Gastroesophageal sphincter (tissue), 4 donors: ENCODE measurements at places on chromosomes 11 and 22. TPM values are rescaled to one million over a fixed set of nuclear protein-coding genes. Genes with fewer than 3 reads are reported as not detected.

DNA sequence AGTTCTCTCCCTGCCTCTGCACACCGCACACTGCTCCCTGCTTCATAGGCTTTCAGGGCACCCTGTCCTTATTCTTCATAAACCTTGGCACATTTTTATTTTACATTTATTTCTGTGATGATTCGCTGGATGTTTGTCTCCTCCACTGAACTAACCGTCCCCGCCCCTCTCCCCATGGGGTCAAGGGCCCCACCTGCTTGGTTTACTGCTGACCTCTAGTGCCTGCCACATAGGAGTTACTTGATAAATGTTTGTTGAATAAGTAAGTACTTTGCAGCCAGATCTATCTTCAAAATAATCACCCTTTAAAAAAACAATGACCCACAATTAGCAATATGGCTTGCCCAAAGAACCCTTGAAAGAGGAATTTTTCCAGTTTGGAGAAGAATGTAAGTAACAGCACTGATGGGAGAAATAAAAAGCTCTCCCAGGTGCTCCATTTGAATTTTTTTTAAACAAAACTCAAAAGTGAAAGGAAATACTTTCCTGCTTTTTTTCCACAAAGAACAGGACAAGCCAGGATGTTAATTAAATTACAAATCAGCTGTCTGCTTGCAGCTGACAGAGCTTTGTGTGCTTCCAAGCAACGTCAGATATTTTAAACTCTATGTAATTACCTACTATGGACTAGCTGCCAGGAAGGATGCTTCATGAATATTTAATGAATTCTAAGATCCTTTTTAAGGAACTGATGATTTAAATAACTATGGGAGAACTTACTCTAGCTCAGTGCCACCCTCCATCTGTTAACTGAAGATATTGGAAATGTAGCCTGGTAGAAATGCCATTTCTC, 1083.6 kb downstream of the DLG2 start:
- no peak for ATAC-seq

- ATAC-seq: no peak
Observed at GRCh38 chr11:104700609-104701008, 197.7 kb downstream of the CASP12 start.

DNA sequence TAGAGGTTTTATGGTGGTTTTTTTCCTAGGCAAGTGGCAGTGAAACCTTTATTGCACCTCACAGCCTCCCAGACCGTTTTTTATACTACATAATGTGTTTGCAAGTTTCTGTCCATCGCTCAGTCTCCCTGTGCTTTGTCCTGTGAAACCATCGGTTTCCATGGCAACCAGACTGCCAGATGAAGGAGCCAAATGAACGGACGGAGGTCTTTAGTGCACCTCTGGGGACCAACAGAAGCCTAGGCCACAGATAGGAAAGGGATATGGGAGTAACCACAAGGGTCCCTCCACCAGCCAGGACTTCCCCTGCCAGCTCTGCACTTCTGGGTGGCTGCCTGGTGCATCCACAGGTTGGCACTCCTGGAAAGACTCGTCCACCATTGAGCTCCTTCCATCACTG, 165.0 kb downstream of the CHST1 start:
- no peak for ATAC-seq

RTN4RL2 gene
- 2.3 TPM for total RNA-seq

DNA sequence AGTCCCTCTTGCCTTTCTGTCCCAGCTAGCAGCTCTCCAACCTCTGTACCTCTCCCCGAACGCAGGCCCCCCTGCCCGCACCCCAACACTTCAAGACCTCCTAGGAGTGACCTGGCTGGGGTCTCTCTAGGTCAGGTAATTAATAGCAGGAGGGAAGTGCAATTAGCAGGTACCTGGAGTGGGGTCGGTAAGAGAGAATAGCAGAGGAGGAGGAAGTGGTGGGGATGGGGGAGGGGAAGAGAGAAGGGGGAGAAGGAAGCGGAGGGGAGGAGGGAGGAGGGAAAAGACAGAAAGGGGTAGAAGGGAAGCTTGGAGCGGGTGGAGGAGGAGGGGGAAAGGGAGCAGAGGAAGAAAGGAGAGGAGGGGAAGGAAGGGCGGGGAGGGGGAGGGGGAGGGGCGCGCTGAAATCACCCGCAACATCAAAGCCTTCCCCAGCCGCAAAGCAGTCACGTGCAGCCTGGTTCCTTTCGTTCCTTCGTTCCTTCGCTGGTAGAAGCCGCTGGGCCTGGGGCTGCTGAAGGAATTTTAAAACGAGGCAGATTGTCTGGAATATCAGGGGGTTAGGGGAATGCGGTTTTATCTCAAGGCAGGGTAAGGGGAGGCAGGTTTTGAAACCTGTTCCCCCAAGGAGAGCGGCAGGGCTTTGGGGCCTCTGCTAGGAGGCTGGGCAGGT, 29.3 kb upstream of the TCF20 start:
- no peak for ATAC-seq

ZBTB3 gene
- 13.2 TPM for total RNA-seq

DNA sequence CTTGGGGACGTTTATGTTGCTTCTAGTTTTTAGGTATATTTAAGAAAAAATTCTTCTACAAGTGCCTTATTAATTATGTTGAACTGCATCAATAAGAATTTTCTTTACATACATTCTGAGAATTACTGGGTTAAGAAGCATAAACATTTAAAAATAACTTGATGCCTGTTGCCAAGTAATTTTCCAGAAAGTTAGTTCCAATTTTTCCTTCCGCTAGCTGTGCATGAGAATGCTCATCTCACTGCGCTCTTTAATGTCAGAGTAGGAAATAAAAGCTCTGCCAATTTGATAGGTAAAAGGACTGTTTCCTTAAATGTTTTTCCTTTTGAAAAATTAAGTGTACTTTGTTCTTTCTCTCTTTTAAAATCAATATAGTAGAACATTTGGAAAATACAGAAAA, 113.1 kb upstream of the ZBED5 start:
- no peak for ATAC-seq

GRCh38 chr22:23832226-23833016, 6.4 kb downstream of the DERL3 start:
- ATAC-seq: no peak

GRCh38 chr11:69659591-69659990, 15.6 kb downstream of the LTO1 start:
- ATAC-seq: no peak

KCNQ1OT1 gene
- total RNA-seq: 3.3 TPM

DNA sequence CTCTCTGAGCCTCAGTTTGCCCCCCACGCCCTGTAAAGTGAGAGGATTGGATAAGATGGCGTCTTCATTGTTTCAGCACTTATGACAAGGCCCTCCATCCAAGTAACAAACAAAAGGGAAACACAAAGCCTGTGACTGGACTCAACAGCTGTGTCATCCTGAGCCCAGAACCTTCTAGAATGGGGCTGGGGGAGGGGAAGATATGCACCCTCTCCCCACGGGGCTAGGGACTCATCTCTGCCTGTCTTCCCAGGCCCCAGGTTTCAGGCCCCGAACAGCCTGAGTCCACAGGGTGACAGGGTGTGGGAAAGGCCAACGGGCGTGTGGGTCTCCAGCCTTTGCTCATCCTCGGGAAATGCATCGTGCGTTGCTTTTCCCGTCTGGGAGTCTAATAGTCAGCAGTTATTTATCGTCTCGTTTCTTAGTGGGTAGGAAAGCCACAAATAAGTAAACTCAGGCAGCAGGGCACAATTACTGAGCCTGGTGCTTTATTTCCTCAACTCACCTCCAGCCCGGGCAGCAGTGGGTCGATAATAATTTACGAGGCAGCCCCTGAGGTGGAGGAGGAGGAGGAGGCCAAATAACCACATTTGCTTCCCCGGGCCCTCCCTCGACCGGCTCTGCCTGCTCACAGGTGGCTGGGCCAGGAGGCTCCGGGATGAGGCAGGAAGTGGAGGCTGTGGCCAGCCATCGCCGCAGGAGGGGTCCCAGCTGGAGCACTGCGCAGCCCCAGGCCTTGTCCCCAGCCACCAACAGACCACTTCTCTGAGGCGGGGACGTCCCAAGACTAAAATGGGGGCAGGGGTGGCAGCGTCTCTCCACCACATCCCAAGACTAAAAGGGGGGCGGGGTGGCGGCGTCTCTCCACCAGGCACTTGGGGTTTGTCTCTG, 54.4 kb downstream of the FLRT1 start:
- no peak for ATAC-seq

- ATAC-seq: no peak
Observed at GRCh38 chr11:1920909-1921573, 1.5 kb downstream of the TNNT3 start.

ADM2 gene
- not detected for total RNA-seq

GRCh38 chr11:119885861-119886567, 157.0 kb upstream of the NECTIN1 start:
- ATAC-seq: no peak

ANO5 gene
- total RNA-seq: 33.2 TPM

DEUP1 gene
- not detected for total RNA-seq

TNNT3 gene
- 2.5 TPM for total RNA-seq

SLC5A12 gene
- total RNA-seq: not detected

DNA sequence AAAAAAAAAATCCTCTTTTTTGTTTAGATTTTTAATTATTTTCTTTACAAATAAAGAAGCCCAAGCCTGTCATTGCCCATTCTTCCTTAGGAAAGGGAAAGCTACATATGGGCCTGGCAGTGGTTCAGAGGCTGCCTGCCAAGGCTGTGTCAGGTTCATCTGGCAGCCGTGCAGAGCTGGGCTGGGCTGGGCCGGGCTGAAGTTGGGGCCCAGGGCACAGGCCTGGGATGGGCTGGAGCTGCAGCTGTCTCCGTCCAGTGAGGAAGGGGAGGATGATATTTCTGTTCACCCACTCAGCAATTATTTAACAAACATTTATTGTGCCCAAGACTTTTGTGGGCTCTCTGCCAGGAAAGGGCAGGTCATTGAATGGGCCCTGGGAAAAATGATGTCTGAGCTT, 4.6 kb downstream of the PRR5L start:
- peak; percentile 48 for ATAC-seq

DNA sequence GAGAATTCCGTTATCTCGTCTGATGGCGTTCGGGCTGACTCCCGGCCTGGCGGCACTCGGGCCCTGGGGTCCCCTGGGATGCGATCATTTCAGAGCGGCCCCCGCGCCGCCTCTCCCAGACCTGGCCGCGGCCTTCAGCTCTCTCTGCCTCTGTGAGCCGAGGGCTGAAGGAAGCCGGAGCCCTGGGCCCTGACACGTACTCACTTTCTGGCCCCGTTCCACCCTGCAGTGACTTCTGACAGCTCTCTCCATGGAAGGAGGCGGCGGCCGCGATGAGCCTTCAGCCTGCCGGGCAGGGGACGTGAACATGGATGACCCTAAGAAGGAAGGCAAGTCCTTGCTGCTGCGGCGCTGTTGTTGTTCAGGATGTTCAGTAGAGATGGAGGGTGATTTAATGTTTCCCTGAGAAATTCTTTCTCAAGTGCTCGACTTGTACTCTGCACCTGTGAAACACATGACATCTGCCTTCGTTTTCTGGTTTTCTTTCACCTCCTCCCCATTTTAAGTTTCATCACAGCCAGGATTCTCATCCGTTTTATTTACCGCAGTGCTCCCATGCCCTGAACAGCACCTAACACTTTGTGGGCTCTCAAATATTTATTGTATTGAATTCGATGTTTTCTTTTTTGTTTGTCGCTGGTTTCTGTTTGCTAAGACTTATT, 612 bp downstream of the GTSE1 start:
- ATAC-seq: no peak

DNA sequence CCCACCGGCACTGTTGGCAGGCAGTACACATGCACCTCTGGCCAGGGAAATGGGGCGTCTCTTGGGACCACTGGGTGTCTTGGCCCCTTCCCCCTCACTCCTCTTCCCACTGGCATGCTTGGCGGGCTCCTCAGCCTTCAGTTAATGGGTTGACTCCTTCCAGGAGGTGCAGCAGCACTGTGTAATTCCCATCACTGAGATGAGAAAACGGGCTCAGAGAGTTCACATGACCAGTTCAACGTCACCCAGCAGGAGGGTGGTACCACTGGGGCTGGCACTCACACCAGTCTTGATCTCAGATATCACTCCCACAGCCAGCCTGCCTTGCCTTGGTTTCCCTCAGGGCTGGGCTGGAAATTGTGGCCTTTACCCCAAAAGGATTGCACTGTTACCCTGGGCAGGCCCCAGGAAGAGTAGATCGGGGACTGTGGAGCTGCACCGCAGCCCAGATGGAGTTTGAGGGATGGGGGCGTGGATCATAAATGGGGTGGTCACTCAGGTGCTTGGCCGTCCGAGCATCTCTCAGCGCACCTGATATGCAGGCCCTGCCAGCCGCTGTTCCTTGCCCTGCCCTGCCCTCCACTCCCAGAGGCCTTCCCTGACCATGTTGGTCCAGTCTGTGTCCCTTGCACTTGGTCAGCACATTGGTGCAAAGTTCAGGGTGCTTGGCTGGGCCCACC, 16.9 kb downstream of the CAPN5 start:
- ATAC-seq: no peak

- no peak for ATAC-seq
Observed at GRCh38 chr11:46879056-46879585, 33.0 kb upstream of the CKAP5 start.

VPS37C gene
- total RNA-seq: 41.9 TPM

CRYBA4 gene
- not detected for total RNA-seq

DNA sequence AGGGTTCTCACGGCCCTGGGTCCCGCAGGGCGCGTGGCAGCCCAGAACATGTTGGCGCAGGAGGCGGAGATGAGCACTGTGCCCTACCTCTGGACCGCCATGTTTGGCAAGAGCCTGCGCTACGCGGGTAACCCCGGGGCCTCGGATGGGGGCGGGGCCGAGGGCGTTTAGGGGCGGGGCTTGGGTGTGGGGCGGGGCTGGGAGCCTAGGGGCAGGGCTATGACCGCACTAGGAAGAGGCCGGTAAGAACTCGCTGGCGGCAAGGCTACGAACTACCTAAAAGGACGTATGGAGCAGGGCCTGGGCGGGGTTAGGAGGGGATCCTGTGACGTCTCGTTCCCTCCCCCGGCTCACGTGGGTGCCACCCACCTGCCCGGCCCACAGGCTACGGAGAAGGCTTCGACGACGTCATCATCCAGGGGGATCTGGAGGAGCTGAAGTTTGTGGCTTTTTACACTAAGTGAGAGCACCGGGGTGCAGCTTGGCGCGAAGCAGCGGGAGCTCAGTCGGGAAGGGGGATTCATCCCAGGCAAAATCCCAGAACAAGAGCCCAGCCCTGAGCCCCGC, 2.8 kb upstream of the LZTR1 start:
- peak; percentile 59 for ATAC-seq

- ATAC-seq: no peak
Observed at GRCh38 chr11:71470946-71471345, 17.9 kb downstream of the NADSYN1 start.
